Neural crest cell (in vitro differentiated cells): ENCODE measurements at places on chromosomes 6 and 20. TPM values are rescaled to one million over a fixed set of nuclear protein-coding genes. Genes with fewer than 3 reads are reported as not detected.

GRIK2 gene
- total RNA-seq = 10.5 and 11.0 TPM in 2 replicates

TMEM244 gene
- not detected in 2 replicates for total RNA-seq

C20orf144 gene
- total RNA-seq = 0.44 and 0.82 TPM in 2 replicates

SLC22A2 gene
- total RNA-seq = not detected in 2 replicates

MLN gene
- total RNA-seq = not detected in 2 replicates

PRR3 gene
- 41.4 and 41.5 TPM in 2 replicates for total RNA-seq

HACE1 gene
- total RNA-seq = 23.0 and 23.9 TPM in 2 replicates

OXT gene
- not detected in 2 replicates for total RNA-seq

MCHR2 gene
- total RNA-seq = not detected in 2 replicates

GRCh38 chr20:38395165-38395564 is 40.0 kb downstream of the SNHG17 start:
- DNase-seq = no peak

- no peak for DNase-seq
These were observed 213.2 kb upstream of the NT5E start for GRCh38 chr6:85236636-85237035.

- no peak for DNase-seq
These were observed 401.6 kb upstream of the RUNX2 start for GRCh38 chr6:44926556-44926955.

DNA sequence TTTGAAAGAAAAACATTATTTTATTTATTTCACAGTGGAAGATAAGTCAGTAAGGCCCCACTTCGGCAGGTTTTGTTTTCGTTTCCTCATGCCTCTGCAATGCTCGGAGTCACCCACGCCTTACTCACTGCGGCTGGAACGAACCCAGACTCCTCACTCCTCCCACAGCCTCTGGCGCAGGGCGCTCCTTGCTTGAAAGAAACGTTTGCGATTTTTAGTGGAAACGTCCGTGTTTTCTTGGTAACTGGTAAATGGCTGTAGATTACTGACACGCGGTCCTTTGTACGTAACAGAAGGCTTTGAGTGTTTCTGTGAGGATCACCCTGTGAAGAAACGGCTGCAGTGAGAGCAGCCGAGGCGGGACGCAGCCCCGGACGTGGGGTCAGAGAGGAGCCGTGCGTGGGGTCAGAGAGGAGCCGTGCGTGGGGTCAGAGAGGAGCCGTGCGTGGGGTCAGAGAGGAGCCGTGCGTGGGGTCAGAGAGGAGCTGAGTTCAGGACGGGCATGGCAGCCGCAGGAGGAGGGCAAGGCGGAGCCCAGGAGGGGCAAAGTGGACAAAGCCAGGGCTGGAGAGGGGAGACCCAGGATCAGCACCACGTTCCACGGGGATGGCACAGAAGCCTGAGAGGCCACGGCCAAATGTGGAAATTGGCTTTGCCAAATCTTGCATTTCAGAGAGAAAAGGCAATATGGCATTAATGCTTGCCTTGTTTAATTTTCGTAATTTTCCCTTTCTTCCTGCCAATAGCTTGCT is 198.6 kb upstream of the THBS2 start:
- no peak for DNase-seq

DNA sequence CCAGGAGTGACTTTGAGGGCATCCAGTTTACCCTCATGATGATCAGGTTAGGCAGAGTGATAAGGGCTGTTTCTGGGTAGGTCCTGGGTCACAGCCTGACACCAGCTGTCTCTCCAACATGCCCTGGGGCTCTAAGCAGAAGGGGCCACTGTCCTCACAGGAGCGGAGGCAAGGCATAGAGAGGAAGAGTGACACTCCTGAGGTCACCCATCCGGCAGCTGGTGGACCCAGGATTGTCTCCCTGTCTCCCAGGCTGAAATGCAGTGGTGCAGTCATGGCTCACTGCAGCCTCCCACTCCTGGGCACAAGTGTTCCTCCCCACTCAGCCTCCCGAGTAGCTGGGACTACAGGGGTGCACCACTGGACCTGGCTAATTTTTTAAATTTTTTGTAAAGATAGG is 12.0 kb downstream of the DLGAP4 start:
- no peak for DNase-seq

- no peak for DNase-seq
These were observed 15.7 kb upstream of the NHSL1 start for GRCh38 chr6:138514860-138515540.

- DNase-seq = no peak
These were observed 27.8 kb downstream of the SERPINB6 start for GRCh38 chr6:2943564-2943955.

GRCh38 chr6:113649276-113649675 is 207.9 kb upstream of the MARCKS start:
- no peak for DNase-seq

DNA sequence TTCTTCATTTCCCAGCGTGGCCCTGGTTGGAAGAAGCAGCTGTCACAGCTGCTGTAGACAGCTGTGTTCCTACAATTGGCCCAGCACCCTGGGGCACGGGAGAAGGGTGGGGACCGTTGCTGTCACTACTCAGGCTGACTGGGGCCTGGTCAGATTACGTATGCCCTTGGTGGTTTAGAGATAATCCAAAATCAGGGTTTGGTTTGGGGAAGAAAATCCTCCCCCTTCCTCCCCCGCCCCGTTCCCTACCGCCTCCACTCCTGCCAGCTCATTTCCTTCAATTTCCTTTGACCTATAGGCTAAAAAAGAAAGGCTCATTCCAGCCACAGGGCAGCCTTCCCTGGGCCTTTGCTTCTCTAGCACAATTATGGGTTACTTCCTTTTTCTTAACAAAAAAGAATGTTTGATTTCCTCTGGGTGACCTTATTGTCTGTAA is 292.7 kb downstream of the ESR1 start:
- no peak for DNase-seq

- DNase-seq = no peak
These were observed 10.1 kb downstream of the SLC22A2 start for GRCh38 chr6:160248538-160248937.

DNA sequence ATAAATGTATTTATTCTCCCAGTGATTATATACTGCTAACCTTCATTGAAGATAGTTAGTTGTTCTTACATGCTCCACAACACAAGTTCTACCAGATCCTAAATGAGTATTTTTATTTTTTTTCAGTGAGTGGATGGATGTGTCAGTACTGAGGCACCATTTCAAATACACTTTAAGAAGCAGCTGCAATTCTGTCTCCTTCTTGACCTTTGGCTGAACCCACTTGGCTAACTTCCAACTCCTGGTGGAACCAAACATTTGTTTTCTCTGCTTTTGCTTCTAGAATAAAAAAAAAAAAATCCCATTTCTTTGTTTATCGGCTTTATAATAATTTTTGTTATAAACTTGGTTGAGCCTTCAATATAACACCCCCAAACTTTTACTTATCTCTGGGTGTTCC is 458.3 kb upstream of the MAP3K7 start:
- no peak for DNase-seq

GRCh38 chr6:142878407-142878806 is 66.6 kb downstream of the HIVEP2 start:
- DNase-seq = no peak

- no peak for DNase-seq
These were observed 428.6 kb upstream of the GJE1 start for GRCh38 chr6:141704151-141704550.

DNA sequence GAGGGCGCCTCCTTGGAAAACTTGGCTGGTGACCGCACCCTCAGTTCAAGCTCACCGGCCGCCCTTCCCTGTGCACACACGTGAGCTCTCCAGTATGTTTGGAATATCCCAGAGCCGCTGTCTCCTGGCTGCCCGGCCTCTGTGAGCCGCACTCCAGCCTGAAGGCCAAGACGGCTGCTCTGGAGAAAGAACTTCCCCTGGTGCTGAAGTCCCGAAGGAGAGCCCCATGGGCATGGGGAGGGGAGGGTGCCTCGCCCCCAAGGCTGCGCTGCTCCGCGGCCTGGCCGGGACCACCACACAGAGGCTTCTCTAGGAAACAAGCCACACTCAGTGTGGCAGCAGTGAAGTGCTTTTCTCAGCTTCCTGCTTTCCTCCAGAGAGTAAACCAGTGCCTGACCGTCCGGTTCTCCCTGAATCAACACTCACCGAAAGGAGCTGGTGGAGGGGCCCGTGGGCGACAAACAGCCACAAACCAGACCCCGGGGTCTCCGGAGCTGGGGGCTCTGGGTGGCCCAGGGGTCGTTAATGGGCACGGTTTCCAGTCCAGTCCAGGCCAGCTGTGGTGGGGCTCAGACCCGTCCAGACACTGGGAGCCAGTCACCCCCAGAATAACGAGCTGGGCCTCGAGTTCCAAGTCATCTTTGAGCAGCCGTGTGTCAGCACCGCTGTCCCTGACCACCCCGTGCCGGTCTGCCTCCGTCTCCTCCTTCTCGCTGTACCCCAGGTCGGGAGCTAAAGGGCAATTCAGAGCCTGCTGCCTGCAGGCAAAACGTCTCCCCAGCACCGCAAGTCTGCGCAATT is 87.4 kb upstream of the BHLHE23 start:
- no peak for DNase-seq

DNA sequence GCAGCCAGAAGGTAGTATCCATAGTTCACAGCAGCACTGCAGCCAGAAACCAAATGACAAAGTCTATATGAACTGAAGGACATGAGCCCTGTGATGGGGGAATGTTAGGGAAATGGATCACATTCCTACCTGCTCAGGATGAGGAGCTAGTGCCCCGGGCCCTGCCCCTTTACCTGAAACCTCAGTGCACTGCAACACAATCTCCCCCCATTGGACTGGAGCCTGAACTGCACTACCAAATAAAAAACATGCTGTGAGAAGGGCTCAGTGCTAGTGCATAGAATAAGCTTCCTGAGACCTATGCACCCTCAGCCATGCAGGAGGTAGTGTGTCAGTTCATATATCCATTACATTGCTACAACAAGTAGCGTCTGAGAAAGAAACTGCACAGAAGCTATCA is 477.8 kb downstream of the HACE1 start:
- no peak for DNase-seq

DNA sequence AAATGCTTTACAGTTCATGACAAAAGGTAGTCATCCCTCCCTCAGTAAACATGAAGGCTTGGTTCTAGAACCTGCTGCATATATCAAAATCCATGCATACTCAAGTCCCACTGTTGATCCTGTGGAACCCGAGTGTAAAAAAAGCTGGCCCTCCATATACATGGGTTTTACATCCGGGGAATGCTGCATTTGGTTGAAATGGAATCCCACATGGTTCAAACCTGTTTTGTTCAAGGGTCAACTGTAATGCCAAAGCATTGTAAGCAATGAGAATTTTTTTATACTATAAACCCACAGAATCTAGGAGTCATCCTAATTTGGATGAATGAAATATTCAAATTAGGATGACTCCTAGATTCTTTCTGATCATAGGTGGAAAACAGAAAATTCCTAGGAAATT is 5.9 kb upstream of the HDAC2 start:
- DNase-seq = no peak

GRCh38 chr6:109854541-109855308 is 123.4 kb upstream of the GPR6 start:
- no peak for DNase-seq

DNA sequence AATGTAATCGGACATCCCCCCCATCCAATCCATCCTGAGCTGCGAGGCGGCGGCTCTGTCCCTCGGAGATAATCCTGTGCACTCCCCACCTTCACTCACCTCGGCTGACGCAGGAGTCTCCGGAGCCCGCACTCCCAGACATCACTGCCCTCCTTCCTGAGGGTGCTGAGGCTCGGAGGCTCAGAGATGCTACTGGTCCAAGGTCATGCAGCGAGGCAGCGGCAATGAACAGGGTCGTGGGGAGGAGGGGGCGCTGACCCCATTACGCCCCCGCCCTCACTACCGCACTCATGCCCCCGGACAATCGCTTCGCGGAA is 485 bp downstream of the ADISSP start:
- no peak for DNase-seq

GRCh38 chr6:48151142-48151541 is 40.1 kb upstream of the PTCHD4 start:
- no peak for DNase-seq

GRCh38 chr6:53361549-53362031 is 12.8 kb upstream of the ELOVL5 start:
- no peak for DNase-seq

DNA sequence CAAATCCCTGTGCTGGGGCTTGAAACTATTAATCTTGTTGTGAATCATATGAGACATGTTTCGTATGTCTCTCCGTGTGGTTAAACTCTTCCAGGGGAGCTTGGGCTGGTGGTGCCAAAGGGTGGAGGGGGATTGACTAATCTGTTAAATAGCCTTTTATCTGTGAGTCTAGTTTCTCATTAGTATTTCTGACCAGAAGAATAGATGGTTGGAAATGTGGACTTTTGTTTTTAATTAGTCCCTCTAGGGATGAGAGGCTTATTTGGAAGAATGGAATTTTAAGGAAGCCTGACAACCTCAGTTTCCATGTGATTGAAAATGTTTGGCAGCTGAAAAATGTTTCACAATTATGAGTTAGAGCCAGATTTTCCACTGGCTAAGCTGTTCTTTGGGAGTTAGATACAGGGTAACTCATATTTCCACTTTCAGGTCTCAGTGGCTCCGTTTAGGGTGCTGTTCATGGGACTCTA is 117.3 kb downstream of the BCKDHB start:
- DNase-seq = no peak

- DNase-seq = no peak
These were observed 2.2 kb upstream of the TOMM6 start for GRCh38 chr6:41785254-41785653.

DNA sequence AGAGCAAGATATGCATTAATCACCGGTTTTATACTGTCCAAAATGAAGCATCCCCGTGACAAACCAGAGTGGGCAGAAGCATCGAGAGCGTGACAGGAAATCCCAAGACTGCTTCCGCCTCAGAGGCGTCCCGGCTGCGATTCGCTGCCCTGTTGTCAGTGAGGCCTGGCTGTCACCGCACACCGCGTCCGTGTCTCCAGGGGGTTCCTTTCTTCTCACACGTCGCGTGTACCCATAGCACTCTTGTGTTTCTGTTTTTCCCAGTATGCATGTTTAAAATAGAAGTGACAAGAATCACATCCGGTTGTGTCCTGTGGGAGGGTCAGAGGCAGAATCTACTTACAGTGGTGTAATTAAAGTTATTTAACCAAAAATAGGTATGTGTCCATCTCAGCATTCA is 8.3 kb upstream of the ADRM1 start:
- DNase-seq = no peak

DNA sequence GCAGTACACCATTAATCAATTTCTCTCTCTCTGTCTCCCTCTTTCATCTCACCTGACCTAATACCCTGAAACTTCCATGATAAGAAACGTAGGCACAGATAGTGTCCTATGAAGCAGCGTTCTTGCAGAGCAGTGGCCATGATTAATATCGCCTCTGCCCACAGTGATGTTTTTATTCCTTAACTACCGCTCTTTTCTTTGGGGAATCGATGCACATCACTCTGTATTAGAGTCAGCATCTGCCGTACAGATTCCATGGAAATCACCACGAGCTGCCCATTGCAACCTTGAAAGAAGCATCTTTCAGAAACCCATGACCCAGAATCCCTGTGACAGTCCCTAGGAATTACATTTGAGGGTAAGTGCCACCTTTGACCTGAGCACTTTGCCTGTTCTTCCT is 152.0 kb upstream of the ECI2 start:
- no peak for DNase-seq
